Effector CD8-positive, alpha-beta T cell (primary cell): ENCODE measurements at places on chromosomes 2 and 18.
A peak's percentile ranks its signal among the peaks of the same experiment; 100 is the strongest.

- no peak for DNase-seq
Measured at GRCh38 chr2:54572262-54572635, 116.1 kb downstream of the SPTBN1 start.

DNA sequence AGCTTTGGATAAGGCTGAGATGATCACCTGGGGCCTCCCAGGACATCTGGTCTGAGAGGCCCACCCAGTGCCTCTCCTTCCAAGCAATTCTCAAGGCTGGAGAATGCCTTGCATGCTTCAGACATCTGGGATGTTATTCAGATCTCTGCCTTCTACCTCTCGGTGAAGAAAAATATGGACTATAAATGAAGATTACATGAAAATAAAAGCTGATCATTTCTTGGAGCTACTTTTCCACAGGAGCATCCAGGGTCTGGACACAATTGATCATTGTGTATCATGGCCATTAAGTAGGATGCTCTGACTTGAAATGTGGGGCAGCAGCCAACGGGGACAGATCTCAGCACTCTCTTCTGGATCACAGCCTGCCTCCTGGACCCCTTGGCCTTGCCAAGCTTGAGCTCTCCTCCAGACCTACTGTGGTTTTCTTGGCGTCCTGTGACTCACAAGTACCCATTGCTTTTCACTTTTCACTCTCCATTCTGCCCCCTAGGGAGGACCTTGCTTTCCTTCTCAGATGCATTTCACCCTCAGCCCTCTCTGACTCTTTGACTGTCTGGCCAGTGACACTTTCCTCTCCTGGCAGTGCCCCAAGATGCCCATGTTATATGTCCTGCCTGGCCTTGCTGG, 203.1 kb downstream of the INSIG2 start:
- no peak for DNase-seq

DNA sequence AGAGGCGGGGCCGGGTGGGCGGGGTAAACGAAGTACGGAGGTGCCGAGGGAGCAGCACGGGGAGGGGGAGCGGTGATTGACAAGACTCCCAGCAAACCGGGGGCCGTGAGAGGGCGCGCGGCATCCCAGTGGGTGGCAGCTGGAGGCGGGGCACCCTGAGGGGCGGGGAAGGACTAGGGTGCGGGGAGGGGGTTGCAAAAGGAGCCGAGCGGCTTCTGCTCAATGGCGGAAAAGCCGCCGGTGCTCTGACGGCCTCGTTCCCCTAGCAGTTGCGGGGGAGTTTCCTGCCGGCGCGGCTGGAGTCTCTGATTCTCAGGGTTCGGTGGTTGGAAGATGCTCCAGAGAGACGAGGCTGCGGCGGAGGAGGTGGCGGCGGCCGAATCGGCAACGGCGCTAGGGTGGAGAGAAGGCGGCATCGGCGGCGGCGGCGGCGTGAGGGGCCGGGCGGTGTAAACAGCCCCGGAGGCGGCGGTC, at the start of gene PPM1B:
TSS of gene PPM1B (plus strand) at position 195 of the 474 bp plus-strand sequence. CDS start 32,325 bp downstream, outside the sequence.
- peak; percentile 100 for DNase-seq

GRCh38 chr2:115825912-115826311, 1383.5 kb downstream of the DPP10 start:
- DNase-seq = no peak

DNA sequence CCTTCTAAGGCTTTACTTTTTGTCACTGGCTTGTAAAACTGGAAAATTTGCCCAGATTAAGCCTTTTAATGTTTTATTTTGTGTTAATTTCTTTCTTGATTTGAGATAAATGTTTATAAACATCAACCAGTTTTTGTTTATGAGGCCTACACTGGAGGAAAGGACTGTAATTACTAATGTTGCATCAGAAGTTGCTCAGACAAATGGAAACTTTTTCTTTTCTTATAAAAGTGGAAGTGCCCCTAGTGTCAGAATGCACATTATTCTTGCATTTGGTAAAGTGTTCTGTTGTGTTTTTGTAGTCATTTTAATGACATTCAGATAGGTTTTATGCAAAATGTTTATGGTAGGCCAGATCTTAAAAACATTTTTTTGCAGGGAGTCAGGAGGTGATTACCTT, 25.3 kb downstream of the LCLAT1 start:
- DNase-seq = no peak

- no peak for DNase-seq
Measured at GRCh38 chr2:100936070-100936741, 65.9 kb upstream of the RPL31 start.

GRCh38 chr2:172173174-172173706, 70.5 kb upstream of the DLX2 start:
- no peak for DNase-seq
